Activated T-helper 9 cell treated with anti-CD3 and anti-CD28 coated beads, Interleukin-2, amount 50 U/mL, for 16 hours (primary cell): ENCODE measurements at places on chromosomes 1 and 21.

GRCh38 chr1:58899587-58900271, 115.9 kb upstream of the JUN start:
- DNase-seq: no peak

DNA sequence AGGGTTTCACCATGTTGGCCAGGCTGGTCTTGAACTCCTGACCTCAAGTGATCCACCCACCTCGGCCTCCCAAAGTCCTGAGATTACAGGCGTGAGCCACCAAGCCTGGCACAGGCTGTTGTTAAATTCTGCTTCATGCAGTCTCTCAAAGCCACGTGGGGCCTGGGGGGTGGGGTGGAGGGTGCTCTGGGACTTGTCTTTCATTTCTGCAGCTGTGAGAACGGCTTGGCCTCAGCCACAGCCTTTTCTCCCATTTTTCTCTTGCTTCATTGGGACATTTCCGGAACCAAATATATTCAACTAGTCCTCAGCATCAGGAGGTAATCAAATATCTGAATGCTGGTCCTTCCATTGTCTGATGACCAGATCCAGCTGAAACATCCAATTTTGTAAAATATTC, 27.6 kb upstream of the KCNE2 start:
- no peak for DNase-seq

GRCh38 chr1:177080564-177080963, 83.9 kb downstream of the ASTN1 start:
- no peak for DNase-seq

- no peak for DNase-seq
These were observed 4.1 kb upstream of the PEF1 start for GRCh38 chr1:31648641-31649357.

DNA sequence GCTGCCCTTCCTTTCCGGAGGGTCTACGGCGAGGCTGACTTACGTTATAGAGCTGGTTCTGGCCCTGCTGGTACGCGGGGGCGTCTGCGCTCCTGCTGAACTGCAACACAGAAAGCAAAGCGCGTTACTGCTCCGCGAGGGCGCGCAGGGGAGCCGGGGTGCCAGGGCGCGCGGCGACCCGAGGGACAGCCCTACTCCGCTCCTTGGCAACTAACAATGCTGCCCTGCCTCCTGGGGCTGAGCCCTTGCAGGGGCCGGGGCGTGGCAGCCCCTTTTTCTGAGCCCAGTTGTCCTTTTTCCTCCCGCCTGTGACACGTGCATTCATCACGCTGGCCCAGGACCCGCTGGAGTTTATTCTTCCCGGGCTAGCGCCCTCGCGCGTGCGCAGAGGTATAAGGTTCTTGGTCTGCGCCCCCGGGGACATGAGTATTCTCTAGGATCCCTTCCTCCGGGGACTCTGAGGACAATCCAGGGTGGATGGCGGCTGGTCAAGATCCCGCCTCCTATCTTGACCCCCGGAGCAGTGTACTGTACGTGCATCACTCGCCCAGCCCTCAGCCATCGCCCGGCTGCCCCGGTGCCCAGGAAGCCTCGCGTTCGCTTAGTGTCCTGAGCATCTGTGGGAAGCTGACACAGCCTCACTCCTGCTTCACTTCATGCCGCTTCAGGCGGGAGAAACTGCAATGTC, 78.9 kb downstream of the CD247 start:
- no peak for DNase-seq

DNA sequence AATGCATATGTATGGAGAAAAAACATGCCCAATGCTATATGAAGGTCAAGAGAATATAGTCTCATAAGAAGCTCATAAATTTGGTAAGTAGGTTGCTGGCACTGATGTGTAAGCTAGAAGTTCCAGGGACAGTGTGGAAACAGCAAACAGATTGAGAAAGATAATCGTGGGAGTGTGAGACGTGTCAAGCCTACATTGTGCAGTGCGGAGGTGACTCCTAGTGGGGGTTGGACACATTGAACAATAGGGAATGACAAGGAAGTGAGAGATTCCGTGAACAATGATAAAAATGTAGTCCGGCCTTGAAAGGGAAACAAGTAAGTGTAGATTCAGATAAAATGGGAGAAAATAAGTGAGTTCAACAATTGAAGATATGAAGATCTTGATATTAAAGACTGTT, 788.4 kb upstream of the PRMT6 start:
- no peak for DNase-seq

DNA sequence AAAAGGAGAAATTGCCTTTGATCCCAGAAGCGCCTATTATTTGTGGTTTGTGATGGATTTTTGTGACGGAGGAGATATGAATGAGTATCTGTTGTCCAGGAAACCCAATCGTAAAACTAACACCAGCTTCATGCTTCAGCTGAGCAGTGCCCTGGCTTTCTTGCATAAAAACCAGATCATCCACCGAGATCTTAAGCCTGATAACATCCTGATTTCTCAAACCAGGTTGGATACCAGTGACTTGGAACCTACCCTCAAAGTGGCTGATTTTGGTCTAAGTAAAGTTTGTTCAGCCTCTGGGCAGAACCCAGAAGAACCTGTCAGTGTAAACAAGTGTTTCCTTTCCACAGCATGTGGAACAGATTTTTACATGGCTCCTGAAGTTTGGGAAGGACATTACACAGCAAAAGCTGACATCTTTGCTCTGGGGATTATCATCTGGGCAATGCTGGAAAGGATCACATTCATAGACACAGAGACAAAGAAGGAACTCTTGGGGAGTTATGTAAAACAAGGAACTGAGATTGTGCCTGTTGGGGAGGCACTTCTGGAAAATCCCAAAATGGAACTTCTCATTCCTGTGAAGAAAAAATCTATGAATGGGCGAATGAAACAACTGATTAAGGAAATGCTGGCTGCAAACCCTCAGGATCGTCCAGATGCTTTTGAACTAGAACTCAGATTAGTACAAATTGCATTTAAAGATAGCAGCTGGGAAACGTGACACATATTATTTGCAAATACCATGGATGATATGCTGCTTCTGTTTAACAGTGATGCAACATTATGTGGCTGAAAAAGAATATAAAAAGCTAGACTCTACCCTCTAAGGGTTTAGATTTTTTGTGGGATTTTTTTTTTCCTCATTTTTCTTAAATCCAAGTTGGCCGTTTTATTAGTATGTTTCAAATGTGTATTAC, 10.5 kb downstream of the PDIK1L start:
- DNase-seq: no peak

GRCh38 chr1:100606438-100606837, 68.5 kb downstream of the GPR88 start:
- no peak for DNase-seq

- DNase-seq: no peak
These were observed 2.1 kb upstream of the RAB3GAP2 start for GRCh38 chr1:220274251-220274855.

- DNase-seq: no peak
These were observed 15.1 kb downstream of the PTPRU start for GRCh38 chr1:29251164-29252124.

- no peak for DNase-seq
These were observed 425.7 kb downstream of the SIPA1L2 start for GRCh38 chr1:232204269-232204668.

DNA sequence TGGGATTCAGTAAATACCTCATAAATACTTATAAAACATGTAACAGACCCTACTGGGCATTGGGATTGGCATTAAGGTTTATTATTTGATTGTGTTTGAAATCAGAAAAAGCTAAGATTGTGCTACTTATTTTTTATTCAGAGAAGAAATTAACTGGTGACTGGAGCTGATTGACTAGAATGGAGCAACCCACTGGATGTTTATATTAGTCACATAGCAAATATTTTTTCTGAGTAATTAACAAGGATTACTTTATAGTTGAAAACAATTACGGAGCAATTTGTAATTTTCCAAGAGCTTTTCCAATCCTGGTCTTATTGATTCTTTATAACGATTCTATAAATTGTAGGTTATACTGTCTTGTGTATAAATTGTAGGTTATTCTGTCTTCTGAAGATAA, 208.7 kb downstream of the HLX start:
- no peak for DNase-seq

DNA sequence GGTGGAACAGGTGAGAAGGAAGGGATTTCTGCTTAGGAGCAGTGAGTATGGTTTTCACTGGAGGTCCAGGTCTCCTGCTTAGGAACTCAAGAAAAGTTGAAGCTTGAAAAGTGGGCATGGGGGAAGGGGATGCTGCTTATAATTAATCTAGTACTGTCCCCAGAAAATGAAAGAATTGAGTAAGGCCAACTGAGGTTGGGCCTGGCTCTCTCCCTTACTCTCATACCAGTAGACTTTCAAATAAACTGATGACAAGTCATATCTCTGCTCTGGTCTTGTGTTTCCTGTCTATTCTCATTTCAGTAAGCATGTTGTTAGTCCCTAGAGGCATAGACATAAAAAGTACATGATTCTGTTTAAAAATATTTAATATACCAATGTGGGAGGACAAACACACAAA, 26.4 kb downstream of the CD48 start:
- DNase-seq: no peak

DNA sequence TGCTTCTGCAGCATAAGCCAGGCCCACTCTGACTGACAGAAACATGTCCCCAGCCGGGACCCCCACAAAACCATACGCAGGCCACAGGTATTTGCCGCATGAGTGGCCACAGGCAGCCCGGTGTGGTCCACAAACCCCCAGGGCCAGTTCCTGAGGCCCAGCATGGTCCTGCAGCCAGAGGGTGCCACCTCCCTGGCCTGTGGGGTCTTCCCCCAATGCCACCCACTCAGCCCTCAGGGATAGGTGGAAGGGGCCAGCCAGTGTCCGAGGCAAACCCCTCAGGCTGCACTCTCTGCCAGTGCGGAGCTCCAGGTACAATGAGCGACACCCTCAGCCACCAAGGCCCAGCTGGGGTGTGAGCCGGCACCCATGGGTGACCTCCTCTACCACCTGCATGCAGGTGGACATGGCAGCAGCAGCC, 43.5 kb downstream of the UBE2G2 start:
- no peak for DNase-seq

DNA sequence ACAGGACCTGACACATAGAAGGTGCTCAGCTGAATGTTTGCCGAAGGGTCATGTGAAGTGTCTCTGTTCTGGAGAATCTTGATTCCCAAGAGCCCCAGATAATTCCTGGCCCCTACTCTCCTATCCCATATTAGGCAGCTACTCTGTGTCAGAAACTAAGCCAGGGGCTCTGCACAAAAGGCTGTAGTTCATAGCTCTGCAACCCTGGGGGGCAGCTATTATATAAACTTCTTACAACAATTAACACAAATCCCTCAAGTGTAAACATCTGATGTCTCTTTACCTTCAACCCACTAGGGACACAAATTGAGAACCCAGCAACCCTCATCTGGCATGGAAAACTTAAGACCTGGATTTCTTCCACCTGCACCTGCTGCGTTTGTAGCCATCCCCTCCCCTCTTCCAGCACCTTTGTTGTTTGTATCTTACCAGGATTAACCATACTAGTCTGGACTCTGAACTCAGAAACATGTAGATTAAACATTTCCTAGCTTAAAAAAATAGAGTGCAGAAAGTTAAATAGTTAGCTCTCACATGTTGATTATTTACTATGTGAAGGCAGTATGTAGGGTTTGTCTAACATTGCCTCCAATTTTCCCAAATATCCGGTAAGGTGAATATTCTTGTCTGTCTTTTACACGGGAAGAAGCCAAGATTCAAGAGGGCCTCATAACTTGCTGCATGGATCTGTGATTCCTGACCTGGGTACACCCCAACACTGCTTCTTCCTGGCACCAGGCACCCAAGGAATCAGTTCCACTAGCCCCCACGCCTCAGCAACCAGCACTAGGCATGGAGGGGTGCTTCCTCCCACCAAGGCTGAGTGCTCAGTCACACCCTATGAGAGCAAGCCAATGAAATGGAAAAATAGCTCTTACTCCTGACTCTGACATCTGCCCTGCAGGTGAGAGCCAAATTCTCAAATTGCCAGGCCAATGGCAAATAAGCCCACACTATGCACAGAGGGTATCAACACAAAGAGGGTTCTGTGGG, 220.7 kb upstream of the HOOK1 start:
- no peak for DNase-seq

GRCh38 chr1:246651012-246651695, 73.1 kb upstream of the SCCPDH start:
- no peak for DNase-seq

- no peak for DNase-seq
These were observed 120.7 kb downstream of the MAP3K21 start for GRCh38 chr1:233448109-233448689.

DNA sequence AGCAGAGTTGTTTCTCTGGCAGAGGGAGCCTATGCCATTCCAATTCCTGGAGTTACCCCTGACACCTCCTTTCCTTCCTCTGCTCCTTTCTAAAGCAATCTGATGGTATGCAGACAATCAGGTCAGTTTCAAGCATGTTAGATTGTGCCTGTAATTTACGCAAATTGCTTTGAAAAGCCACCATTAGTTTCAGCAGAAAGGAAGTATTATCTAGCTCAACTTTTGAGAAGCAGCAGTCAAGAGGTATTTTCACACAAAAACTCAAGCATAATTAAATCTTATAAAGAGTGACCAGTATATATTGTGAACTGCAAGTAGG, 2.2 kb downstream of the ERRFI1 start:
- DNase-seq: no peak

GRCh38 chr1:70504176-70504820, 93.2 kb downstream of the CTH start:
- DNase-seq: no peak

- DNase-seq: no peak
These were observed 61.1 kb downstream of the FMN2 start for GRCh38 chr1:240152611-240153297.

DNA sequence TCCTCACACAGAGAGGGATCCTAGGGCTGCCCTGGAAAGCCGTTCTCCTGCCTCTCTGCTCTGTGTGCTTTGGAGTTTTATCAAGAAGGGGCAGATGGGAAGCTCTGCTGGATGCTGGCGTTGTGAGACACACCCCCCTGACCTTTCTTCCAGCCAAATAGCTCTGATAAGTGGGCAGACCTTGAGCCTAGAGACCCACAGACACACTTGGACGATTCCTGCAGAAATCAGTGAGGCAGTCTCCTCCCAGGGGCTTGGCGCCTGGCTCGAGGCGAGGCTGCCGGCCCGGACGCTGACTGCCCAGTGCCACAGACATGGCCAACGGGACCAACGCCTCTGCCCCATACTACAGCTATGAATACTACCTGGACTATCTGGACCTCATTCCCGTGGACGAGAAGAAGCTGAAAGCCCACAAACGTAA, at the start of gene MRAP:
MRAP (plus strand) TSS at position 198 of the 424 bp plus-strand sequence; CDS start at position 315, 117 bp downstream.
- DNase-seq: no peak

DNA sequence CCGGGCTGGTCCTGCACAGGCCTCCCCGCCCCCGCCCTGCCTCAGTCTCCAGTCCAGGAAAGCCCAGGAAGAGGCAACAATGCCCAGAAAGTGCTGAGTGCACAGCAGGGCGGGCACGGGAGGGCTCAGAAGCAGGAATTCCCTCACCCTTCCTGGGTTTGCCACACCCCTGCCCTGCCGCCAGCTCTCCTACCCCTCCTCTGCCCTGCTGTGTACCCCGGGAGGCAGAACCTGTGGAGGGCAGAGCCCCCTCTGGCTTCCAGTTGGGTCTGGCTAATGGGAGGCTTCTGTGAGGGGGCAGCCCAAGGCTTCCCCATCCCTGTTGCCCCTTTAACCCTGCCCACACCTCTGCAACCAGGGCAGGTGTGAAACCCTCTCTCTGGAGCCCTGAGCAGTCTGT, 47.5 kb upstream of the CSF3R start:
- DNase-seq: no peak

GRCh38 chr1:169466259-169467230, 19.2 kb downstream of the SLC19A2 start:
- no peak for DNase-seq
